M059J (cell line): ENCODE measurements at places on chromosomes 2 and 18. TPM values are rescaled to one million over a fixed set of nuclear protein-coding genes. Genes with fewer than 3 reads are reported as not detected.

GCG gene
- total RNA-seq, result not detected in 2 replicates

DNA sequence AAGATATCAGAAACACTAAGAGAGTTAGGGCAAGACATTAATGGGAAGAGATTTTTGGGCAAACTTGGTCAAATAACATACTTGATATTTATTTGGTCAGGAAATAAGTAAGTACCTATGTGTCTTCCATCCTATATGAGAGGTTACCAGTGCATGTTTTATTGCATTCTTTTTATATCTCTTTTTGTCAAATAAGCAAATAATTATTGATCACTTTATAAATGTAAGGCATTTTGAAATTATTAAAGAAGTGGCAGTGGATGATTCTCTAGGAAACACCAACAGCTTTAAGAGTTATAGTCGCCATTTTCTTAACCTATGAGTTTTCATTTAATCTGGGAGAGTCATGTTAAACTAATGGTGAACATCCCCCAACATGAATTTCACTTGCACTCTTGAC is 453.3 kb downstream of the MEIS1 start:
- no peak for DNase-seq

- DNase-seq, result no peak
Measured at GRCh38 chr18:63271881-63272299, 47.7 kb downstream of the BCL2 start.

DNA sequence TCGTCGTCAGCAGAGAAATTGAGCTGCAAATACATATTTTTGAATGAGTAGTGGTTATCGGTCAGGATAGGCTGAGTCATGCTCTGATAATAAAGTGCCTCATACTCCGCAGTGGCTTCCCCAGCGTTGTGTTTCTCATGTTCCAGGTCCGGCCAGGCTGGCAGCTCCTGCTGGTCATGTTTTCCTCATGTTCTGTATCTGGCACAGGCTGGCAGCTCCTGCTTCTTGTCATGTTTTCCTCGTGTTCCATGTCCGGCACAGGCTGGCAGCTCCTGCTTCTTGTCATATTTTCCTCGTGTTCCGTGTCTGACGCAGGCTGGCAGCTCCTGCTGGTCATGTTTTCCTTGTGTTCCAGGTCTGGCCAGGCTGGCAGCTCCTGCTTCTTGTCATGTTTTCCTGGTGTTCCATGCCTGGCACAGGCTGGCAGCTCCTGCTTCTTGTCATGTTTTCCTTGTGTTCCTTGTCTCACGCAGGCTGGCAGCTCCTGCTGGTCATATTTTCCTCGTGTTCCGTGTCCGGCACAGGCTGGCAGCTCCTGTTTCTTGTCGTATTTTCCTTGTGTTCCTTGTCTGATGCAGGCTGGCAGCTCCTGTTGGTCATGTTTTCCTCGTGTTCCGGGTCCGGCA is 148.9 kb downstream of the ATP9B start:
- no peak for DNase-seq

DNA sequence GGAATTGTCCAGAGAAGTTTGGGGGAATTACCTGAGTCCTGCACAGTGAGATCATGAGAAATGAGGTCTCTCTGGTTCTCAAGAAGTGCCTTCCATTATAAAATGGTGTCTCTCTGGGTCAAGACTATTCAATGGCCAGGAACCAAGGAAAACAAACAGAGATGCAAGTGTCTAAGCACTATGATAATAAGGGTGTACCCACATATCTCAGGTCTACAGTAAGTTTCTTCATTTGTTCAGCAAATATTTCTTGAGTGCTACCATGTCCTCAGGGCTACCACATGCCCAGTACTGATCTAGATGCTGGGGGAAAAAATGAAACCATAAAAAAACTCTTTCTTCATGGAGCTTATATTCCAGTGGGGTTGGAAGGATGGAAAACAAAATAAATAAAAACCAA is 170.0 kb downstream of the ACKR3 start:
- DNase-seq, result no peak

AKAIN1 gene
- not detected in 2 replicates for total RNA-seq

DNA sequence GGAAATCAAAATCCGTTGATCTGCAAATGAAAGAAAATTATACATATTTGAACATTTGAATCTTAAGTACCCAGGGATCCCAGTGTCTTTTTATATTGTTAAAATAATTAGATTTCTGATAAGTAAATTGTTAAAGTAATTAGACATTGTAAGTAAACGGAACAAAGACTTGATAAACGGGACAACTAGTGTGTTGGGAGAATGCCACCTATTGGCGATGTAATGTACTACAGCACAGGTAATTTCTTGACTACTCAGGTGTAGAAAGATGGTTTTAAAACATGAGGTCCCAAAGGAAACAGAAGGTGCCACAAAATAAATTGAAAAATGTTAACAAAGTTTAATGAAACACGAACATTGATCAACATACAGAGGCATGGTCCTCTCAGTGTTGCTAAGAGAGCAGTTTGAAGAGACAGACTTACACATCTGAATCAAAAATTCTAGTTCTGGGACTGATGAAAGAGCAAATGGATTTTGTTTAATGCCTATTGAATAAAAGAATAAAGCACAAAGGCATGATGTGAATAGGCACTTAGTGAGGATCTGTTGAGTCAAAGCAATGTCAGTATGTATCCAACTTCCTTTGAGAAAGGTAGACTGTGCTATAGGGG is 103.4 kb upstream of the RASGRP3 start:
- DNase-seq, result peak; percentile 49

PRKAG3 gene
- total RNA-seq, result not detected in 2 replicates

DNA sequence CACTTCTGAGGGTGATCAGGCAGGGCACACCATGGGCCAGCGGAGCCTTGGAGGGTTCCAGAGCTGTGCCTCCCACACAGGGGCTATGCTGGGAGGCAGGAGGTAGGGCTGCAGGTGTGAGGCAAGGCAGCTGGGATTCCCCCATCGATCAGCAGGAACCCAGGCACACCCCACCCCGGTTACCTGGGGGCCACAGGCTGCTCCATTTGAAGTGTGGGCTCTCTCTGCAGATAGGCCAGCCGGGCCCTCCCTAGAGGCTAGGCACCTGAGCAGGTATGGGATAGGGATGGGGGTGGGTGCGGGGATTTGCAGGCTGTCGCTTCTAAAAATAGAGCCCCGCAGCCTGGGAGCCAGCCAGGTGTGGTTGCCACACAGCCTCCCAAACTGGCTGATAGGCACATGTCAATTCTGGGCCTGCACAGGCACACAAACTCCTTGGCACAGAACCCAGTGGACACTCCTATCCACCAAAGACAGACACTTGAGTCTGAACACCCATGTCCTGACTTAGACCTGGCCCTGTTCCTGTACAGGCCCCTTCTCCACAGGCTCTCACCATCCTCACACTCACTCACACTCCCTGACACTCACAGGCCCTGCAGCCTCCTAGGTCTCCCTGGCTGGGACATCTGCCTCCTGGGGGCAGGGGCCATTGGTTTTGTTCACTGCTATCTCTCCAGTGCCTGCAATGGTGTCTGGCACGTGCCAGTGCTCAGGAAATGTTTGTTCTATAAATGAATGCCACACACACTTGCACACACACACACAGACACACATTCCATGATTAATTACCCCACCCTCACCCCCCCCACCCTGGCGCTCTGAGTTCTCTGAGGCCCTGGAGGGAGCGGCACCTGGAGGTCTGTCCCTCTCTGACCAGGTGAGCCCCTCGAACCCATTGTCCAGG is 73.4 kb downstream of the ZFP36L2 start:
- DNase-seq, result no peak

DNA sequence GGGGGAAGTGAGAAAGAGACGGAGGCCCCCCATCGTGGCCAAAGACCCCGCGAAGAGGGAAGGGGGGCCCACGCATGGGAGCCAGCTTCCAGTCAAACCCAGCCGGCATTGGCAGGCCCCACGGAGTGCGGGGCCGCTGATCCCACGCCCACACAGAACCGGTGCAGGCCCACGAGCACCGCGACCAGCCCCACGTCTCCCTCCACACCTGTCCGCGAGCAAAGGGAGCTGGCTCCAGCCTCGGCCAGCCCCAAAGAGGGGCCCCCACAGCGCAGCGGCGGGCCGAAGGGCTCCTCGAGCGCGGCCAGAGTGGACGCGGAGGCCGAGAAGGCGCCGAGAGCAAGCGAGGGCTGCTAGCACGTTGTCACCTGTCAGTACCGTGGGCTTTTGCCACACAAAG is 125.0 kb upstream of the TWIST2 start:
- DNase-seq, result no peak

DNA sequence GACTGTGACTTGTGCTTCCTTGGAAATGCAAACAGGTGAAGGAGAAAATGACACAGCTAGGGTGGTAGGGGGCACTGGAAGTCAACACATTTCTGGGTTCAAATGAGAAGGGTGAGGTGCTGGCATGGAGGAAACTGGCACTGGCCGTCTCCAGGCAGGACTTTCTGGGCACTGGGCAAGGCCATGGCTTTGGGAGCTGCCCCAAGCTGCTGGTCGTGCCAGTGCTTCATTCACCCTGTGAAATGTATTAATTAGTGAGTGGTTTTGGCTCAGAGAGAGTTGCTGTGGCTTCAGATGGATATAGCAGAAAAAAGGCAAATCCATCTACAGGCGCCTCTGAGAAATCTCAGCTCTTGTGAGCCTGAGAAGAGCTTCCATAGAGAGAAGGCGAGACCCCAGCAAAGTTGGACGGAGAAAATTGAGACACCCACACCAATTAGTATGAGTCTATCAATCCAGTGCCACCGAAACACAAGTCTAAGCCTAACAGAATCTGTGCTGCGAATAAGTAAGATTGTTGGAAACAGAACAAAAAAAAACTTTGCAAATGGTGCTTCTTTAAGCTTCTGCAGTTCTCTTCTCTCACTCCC is 202.1 kb upstream of the TNP1 start:
- DNase-seq, result no peak

DNA sequence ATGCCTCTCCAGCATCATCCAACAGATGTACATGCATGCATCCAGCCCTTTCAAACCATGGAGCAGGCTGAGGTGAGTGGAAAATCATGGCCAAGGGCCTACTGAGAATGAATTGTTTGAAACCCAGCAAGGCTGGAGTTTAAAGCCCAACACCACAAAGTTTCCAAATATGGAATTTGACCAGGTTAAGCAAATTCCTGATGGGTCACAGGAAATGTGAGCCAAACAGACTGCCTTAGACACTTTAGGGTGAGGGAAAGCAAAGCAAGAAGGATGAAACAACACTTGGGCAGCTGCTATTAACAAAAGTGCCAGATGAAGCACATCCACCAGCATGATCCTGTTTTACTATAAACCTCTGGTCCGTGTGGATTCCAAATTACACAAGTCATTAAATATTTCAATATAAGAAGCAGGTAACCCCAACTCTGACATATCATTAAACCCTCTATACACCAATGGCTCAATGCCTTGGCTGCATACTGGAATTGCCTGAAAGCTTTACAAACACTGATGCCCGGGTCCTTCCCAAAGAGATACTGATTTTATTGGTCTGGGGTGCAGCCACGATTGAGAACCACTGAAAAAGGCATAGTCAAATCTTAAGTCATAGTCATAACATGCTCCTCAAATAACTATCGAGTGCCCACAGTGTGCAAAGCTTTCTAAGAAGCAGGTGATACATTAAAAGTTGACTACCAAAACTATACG is 9.1 kb downstream of the KLF7 start:
- DNase-seq, result peak; percentile 71

COL6A3 gene
- 2.1 and 3.5 TPM in 2 replicates for total RNA-seq

- no peak for DNase-seq
Measured at GRCh38 chr2:38159597-38159996, 83.6 kb upstream of the CYP1B1 start.

GRCh38 chr2:79638954-79639353 is 126.1 kb downstream of the CTNNA2 start:
- DNase-seq, result no peak

CD8B2 gene
- 0.10 TPM in 1 of 2 replicates, not detected in the other for total RNA-seq

DNA sequence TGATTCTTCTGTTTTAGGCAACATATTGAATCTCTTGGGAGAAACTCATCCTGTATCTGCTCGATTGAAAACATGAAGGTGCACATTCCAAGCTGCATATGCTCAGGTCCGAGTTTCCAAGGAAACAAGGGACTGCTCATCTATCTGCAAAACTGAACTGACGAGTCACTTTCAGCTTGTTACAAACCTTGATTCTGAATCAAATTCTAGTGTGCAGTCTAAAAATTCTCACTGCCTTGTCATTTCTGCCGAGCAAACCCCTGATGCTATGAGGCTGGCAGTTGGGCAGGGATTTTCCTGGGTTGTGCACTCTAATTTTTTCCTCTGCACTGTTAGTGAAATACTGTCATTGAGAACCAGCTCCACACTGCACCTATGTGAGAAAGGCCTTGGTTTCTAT is 101.3 kb upstream of the ETAA1 start:
- peak; percentile 36 for DNase-seq

CENPA gene
- 22.0 and 33.3 TPM in 2 replicates for total RNA-seq

LAMA3 gene
- total RNA-seq, result 1.8 and 2.4 TPM in 2 replicates

GRCh38 chr18:38481576-38481975 is 916.0 kb upstream of the CELF4 start:
- DNase-seq, result no peak

- peak; percentile 53 for DNase-seq
Measured at GRCh38 chr2:225841314-225841713, 441.8 kb downstream of the NYAP2 start.

- DNase-seq, result peak; percentile 96
Measured at GRCh38 chr2:64273524-64274398, 129.5 kb upstream of the PELI1 start.

GRCh38 chr18:63141778-63142176 is 177.8 kb downstream of the BCL2 start:
- DNase-seq, result no peak

DNA sequence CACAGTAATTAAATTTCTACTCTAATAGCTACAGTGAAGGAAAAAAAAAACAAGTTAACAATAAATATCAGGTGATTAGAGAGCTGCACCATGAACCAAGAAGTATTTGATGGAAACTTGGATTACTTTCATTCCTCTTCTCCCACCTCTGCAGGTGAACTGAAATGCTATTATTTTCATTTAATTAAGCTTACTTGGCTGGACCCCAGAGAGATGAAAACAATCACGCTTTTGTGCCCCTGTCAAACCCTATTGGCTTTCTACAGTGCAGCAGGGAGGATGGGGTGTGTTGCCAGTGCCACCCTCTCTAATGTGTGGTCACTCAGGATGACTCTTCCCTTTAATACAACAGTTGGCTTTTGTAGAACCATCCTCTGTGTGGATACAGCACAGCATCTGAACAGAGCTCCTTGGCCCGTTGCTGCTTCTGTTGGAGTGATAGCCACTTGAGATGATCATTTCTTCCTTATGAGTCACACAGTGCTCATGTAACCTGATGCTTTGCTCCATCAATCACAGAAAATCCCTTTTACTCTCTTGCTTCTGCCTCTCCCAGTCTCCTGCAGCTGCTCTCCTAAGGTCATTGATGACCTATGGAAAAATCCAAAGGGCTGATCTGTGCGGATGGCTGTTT is 5.5 kb upstream of the ARL4C start:
- DNase-seq, result peak; percentile 93

DNA sequence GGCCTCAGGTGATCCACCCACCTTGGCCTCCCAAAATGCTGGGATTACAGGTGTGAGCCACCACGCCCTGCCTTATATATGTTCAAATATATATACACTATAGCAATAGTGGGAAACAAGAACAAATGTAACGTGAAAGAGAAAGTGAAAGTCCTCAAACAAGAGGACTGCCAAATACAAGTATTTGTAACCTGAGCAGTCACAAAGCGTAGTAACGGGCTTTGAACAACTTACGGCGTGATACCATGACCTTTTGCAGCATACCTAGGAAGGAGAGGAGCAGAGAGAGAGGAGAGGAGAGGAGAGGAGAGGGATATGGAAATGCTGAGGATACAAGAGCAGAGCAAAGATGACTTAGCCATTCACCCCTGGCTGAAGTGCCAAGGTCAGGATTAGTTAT is 113.8 kb upstream of the RGPD4 start:
- peak; percentile 65 for DNase-seq
